Caco-2 (cell line): ENCODE measurements at places on chromosomes 3 and 15.

DNA sequence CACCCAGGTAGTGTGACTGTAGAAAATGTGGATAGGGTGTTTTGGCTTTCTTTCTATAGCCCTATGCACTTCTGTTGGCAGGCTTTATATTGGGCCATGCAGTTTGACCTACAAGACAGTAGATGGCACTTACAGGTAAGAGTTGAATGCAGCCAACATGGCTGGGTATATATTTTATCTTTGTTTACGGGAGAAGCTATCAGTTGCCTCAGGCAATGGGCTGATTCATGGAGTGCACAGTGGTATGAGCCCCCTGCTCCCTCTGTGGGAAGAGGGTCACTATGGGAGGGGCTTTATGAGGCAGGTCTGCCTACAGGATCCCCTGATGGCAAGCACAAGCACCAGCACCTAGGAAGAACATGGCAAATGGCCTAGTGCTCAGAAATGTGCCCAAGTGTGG lies 301.2 kb upstream of the CDIN1 start:
- no peak for DNase-seq

GRCh38 chr3:106403371-106404145 lies 534.7 kb upstream of the CBLB start:
- DNase-seq = no peak

- no peak for DNase-seq
Measured at GRCh38 chr15:57319226-57319918, 56.9 kb upstream of the CGNL1 start.

DNA sequence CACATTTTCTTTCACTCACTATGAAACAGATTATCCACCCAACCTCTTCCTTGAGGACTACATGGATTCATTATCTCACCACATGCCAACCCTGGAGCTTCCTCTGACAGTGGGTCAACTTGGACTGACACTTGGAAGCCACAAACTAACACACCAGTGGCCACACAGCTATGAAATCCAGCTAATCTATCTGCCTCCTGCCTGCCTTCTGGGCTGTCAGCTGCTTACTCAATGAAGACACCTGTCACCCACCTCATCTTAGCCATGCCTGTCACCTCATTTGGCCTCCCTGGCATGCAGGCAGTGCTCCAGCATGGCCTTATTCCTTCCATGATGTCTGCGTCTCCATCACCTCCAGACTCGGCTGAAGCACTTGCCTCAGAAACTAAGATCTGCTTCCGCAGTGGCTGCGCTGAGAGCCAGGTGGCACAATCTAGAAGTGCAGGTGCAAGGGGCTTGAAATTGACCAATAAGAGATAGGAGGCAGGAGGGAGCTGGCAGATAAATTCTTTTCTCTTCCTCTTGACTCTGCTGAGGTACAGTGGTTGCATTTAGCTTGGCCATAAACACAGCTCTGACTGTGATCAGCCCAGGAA lies 105.2 kb upstream of the RNF7 start:
- DNase-seq = no peak

DNA sequence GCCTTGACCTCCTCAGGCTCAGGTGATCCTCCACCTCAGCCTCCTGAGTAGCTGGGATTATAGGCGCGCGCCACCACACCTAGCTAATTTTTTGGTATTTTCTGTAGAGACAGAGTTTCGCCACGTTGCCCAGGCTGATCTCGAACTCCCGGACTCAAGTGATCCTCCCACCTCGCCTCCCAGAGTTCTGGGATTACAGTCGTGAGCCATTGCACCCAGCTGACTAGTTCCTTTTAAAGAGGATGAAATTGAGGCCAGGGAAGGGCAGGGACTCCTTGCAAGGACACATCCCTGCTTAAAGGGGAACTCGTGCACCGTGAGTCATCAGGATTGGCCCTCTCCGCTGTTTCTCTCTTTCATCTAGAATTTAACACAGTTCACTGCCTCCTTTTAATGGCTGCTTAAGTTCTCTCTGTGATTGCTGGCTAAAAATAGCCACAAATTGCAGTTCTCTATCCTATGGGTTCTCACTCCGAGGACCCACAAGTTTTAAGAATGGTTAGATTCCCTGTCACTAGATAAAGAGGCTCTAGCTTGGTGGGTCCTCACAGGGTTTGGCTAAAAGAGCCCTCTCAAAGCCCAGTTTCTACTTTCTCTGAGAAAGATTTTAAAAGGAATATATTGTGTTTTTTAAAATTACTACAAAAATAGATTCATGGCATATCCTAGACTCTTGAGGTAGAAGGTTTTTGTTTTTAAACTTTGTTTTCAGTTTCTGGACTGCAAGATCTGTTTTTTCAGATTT lies 1.4 kb downstream of the CRTAP start:
- no peak for DNase-seq

DNA sequence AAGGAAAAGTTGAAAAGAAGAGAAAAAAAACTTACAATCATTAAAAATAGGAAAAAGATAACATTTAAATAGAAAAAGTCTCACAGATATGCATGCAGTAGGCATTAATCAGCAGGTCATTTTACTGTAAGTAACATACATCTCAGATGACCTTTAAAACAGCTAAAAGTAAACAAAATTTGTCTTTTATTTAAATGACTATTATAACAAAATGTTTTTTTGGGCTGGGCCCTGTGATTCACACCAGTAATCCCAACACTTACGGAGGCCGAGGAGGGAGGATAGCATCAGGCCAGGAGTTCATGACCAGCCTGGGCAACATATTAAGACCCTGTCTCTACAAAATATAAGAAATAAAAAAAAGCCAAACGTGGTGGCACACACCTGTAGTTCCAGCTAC lies 14.7 kb downstream of the IQGAP1 start:
- DNase-seq = no peak

- no peak for DNase-seq
Measured at GRCh38 chr15:71452893-71453292, 337.6 kb downstream of the THSD4 start.

DNA sequence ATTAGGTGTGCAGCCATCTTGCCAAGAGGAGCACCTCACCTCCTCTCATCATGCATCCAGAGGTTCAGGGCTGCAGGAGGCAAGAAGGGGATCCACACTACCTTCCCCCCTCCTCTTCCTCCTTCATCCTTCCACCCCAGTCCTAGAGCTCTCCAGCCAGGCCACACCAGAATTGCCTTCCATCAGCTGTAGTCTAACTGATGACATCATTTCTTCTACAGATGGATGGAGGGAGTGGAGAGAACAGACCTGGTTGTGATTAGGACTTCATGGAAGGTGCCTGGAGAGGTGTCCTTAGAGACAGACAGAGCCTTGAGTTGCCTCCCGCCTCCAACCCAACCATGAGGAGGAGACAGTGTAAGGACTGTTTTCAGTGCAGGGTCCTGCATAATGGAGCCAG lies 14.9 kb downstream of the SEMA5B start:
- DNase-seq = no peak

GRCh38 chr3:128178782-128179483 lies 25.7 kb downstream of the EEFSEC start:
- DNase-seq = no peak

DNA sequence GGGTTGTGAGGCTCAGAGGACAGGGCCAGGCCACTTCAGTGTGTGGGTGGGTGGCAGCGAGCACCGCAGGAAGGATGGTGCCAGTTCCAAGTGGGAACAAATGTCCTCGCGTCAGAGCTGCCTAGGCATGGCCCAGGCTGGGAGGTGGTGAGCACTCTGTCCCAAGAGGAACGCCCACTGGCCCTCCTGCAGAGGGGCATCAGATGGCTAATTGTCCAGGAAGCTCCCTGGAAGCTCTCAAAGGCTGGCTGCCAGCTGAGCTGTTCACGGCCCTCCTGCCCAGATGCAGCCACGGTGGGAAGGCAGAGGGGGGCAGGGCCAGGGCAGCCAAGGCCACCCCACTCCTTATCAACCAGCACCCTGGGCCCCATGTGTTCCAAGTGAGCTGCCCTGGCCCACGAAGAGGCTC lies 55.2 kb downstream of the IQSEC1 start:
- no peak for DNase-seq

- DNase-seq = no peak
Measured at GRCh38 chr3:37126856-37127255, 47.5 kb downstream of the LRRFIP2 start.
